Activated CD8-positive, alpha-beta memory T cell treated with anti-CD3 and anti-CD28 coated beads for 4 hours (primary cell): ENCODE measurements at places on chromosomes 16 and 17.

GRCh38 chr16:58177353-58177710 is 20.6 kb downstream of the CSNK2A2 start:
- no peak for DNase-seq

DNA sequence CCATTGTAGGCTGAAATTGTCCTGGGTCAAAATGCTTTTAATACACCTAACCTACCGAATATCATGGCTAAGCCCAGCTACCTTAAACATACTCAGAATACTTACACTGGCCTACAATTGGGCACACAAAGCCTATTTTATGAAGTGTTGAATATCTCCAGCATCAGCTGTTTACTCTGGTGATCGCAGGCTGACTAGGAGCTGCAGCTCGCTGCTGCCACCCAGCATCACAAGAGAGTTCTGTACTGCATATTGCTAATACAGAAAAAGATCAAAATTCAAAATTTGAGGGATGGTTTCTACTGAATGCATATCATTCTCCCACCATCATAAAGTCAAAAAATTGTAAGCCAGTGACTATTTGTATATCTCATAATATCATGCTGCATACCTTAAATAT is 55.3 kb downstream of the ULK2 start:
- DNase-seq, result no peak

DNA sequence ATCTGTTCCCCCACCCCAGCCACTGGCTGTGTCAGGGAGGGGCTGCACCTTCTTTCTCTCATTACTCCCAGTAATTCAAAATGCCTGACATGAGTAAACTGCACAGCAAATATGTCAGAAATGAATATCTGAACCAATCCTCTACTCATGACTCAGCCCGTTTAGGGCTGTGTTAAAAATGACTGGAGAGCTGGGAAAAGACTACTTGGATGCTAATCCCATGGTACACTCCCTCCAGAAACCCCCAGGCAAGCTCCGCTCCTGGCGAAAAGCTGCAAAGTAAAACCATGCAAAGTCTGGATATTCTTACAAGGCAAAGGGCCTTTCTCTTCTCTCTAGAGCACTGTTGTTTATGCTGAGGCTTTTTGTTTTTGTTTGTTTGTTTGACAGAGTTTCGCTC is 448.1 kb upstream of the DYNLRB2 start:
- DNase-seq, result no peak

DNA sequence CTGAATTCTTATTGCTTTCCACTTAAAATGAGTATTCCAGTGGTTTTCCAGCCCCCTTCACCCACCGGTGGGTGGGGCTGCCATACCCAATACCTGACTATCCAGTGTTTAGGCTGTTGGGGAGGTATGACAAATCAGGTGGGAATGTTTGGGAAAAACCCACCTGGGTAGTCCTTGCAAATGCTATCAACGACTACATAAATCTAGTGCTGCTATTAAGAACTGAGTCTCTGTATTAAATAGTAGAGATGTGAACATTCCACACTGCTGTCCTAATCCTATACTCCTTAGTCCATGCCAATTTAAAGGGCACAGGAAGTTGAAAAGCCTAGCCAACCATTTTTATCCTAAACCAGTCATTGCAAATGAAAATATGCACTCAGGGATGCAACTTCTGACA is 126.6 kb downstream of the AXIN2 start:
- DNase-seq, result no peak

DNA sequence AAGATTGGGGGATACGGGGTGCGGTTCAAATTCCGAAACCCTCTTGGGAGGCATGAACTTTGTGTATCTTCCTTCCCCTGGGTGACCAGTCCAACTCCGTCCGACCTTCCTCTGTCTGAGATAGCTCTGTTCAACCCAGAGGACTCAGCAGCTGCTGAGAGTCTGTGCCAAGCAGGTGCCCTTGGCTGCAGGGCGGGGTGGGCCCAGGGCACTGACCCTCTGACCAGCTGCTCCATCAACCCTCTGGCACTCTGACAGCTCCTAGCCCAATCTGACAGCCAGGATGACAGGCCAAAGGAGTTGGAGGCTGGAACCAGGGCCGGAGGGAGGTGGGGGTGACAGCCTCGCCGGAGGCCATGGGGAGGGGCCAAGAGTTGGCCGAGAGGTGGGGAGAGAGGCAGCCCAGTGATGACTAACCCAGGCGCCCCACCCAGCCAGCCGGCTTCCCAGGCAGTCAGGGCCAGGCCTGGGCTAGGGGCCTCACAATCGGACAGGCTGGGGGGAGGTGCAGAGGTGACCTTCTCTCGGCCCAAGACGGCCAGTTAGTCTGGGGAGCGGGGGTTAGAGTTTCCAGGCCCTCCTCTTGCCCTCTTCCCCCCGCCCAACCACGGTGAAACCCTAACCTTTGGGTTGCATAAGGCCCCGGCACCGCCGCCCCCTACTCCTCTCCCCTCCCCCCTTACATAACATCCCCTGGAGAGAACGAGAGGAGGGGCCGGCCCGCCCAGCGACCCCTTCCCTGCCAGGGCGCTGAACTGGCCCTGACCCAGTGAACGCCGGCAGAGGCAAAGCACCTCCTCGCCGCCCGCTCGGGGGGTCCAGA is 5.0 kb upstream of the TLCD2 start:
- DNase-seq, result no peak

- DNase-seq, result no peak
Measured at GRCh38 chr16:69217433-69217832, 30.5 kb downstream of the SNTB2 start.

DNA sequence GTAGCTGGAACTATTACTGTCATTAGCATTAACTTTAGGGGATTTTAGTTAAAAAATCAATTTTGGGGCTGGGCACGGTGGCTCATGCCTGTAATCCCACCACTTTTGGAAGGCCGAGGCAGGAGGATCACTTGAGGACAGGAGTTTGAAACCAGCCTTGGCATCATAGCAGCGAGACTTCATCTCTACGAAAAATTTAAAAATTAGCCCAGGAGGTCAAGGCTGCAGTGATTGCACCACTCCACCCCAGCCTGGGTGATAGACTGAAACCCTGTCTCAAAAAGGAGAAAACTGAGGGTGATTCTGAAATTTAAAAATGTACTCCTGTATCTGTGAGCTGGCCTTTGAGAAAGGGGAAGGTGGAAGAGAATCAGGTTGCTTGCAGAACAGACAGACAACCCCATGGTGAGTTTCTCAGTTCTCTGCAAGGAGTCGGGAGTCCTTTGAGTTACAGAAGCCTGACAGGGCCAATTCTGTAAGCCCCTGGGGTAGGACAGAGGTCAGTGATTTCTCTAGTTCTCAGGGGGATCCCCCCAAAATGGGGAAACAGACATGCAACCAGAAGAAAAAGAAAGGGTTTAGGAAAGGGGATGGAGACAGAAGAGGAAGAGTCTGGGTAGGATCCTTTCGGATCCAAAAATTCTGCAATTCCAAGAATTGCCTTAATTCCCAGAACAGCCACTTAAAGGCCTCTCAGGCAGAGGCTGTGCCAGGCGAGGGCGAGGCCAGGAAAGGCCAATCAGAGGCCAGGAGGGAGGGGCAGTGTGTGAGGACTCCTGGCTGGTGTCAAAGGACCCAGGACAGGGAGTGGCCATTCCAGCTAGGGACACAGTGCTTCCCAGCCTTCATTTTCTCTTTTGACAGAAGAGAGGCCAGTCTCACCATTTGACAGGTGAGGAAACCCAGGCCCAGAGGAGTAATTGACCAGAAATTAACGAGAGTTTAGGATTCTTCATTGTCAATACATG is 6.7 kb downstream of the NUPR1 start:
- DNase-seq, result no peak
